ENCODE measurements at places on chromosomes 1 and 21.

DNA sequence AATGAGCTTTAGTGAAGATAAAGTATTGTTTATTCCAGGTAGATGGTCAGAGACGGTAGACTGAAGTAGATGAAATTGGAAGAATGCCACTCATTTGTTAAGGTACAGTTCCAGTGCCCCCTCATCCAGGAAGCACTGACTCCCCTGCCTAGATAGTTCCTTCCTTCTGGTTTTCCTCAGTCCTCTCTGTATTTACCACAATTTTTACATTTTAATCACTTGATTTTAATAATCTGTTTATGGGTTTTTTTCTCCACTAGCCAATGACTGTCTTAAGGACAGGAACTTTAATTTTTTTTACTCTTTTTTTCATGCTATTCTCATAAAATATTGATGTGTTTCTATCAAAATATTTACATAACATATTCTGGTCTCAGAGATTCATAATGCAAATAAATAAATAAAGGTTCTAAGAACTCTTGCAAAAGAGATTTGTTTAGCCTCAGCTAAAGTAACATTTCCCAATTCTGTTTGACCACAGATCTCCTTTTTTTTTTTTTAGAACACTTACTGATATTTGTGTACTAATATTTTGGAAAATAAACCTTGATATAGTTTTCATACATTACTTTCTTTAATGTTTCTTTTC is 651.6 kb downstream of the PLPP3 start:
- no peak for DNase-seq

DNA sequence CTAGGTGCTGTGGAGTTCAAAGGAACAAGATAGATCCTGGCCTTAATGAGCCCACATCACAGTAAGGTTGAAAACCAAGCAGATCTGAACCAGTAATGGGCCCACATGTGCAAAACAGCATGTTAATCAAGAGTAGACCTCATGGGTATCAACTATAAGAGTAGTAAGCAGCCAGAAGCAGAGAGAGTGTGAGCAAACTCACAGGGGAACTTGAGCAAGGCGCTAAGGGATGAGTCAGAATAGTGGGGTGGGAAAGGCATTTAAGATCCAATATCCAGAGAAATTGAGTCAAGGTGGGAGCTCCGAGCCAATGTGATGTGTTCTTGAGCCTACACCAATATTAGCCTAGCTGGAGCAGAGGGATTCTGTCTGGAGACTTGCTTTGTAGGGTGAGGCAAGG is 52.4 kb upstream of the GJA5 start:
- DNase-seq = no peak

DNA sequence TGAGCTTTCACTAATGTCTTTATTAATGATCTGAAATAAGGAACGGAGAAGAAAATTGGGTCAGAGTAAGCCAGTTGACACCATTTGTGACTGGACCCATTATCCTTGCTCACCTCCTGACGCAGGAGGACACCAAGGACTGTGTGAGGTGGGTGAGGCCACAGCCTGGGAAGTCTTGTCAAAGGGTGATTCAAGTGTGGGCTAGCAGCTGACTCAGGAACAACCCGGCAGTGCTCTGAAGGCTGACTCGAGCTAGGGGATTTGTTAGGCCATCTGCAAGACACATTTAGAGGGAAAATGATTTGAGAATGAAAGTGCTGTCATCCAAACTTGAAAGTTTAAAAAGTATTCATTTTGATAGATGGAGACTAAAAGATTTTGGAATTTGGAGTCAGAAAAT is 21.2 kb downstream of the PRRX1 start:
- DNase-seq = no peak

DNA sequence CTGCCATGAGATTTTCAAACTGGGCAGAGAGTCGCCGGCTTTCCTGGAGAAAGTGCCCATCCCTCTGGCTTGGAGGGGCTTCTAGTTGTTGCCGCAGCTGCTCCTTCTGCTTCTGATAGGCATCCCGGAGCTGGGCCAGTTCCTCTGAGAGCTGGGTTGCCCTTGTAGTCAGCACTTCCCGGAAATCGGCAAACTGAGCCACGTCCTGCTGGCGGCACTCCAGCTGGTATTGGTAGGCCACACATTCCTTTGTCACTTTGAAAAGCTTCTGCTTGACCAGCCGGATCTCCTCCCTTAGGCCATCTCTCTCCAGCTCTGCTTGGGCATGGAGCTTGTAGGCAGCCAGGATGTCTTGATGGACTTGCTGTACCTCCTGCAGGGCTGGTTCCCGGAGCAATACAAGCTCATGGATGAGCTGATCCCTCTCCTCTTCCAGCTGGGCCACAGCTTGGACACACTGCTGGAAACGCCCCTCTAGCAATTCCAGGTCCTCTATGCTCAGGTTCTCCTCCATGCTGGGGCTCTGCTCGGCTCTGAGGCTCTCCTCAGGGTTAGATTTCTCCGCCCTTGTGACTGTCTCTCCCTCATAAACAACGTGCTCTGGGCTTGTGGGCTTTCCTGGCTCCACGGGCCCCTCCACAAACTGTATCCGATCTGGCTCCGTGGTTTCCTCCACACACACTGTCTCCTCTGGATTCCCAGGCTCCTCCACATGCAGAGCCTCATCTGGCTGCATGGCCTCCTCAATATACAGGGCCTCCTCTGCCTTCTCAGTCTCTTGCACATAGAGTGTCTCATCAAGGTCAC is 7.3 kb downstream of the SYNC start:
- DNase-seq = no peak

DNA sequence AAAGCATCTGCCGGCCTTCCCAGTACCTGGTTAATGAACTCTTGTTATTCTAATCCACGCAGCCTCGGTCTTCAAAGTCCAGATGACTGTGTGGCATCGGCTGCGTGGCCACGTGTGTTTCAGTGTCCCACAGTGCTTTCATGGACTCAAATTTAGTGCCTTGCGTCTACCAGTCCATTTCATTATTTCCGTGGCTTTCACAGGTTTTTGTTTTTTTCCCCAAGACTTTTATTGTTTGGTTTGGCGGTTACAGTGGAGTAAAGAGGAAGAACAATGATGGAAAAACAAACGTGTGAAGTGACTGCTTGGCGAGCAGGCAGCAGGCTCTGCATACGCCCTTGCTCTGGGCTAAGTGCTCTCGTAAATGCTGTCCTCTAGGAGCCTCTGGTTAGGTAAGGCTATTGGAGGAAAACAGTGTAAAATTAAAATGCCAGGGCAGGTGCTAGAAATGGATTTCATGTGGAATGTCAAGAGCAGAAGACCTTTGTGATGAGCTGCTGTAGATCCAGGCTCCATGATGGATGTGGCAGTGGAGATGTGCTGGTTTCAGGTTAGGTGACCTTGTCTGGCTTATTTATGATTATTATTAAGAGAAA is 536.3 kb downstream of the KIF26B start:
- DNase-seq = no peak

DNA sequence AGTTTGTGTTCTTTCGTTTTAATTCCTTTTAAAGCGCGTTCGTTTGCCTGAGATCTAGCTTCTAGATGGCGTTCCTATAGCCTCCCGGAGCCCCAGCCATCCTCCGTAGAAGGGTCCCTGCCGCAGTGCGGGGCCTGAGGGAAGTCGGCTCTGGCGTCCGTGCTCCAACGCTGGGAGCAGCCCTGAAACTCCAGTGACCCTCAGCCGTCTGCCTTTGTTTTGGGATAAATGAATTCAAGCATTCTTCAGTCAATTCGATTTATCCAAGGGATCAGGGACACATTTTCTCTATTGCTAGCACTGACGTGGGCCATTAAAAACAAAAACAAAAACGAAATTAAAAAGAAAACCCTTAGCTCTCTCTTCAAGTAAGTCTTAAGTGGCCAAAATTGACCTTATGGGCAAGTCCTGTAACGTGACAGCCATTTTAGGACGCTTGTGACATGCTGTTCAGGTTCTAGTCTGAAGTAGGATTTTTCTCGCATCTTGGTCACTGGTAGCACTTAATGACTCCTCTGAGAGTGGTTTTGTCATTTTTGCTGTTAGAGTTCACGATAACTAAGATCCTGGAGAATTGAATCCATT is 742 bp upstream of the HSPA13 start:
- no peak for DNase-seq

DNA sequence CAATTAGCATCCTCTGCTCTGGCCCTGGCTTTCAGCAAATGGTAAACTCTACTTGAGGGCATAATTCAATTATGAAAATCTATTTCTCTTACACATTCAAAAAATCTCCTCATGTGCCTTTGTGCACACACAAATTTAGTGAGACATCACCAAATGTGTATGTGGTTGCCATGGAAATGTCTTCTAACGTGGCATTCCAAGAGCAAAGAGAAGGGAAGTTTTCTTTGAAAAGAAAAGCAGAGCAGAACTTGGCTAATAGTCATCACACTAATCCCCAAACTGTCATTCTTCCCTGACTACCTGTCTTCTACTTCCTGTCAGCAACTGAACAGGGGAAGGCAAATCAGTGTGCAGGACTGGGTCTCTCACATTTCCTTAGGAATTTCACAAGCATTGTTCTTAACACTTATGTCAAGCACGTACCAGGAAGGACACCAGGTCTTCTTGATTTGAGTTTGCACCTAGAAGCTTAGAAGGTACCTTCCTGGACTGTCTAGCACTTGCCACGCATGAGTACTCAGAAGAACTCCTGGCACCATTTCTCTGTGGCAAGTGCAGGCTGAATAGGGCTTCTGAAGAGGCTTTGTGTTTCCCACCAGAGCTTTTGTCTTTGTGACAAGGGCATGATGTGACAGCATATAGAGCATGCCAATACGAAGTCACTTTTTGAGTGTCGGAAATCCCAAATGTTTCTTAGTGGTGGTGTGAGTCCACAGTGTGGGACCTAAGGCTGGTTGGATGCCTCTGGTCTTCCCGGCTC is 32.3 kb downstream of the MAN1C1 start:
- DNase-seq = peak; percentile 72

- DNase-seq = no peak
Measured at GRCh38 chr1:232319072-232319471, 310.9 kb downstream of the SIPA1L2 start.

Measured in globus pallidus (tissue), 1 donor.